ENCODE measurements at places on chromosomes 3 and 15. TPM values are rescaled to one million over a fixed set of nuclear protein-coding genes. Genes with fewer than 3 reads are reported as not detected.

DNA sequence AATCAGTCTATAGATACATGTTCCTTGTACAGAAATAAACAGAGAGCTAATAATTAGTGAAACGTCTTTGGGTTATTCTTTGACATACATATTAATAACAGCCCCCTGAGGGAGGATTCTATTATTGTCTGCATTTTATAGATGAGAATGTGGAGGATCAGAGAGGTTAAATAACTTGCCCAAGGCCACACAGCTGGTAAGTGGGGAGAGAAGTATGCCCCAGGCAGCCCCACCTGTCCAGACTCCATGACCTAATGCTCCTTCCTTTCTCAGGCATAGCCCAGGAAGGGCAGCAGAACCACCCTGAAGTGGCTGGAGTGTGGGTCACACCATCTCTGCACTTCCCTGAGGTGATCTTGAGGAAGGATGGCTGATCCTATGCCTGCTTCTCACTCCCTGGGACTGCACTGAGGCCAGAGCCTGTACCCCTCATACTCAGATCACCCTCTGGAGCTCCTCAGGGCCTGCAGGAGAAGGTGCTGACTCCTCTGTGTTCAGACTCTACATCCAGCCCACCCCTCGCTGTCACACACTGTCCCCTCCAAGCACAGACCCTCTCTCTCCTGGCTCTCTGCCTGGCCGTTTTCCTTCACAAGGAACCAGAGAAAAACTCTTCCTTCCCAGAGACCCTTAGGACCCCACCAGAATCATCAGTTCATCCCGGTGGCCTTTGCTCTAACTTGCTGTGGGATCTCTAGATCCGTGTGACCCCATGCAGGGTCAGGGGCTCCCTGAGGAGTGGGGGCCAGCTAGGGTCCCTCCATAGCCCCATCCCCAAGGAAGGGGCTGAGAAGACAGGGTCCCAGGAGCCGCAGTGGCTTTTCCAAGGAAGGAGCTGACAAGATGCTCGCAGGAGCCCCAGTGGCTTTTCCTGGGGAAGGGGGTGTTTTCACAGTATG lies 4.4 kb upstream of the HHATL start:
- no peak overlapping the region for H3K4me3 ChIP-seq
- no peak for DNase-seq

GRCh38 chr15:98405013-98405412 lies 243.3 kb upstream of the IGF1R start:
- no peaks in the 10 kb centered on the region for H3K27me3 ChIP-seq
- H3K36me3 ChIP-seq = no peaks in the 10 kb centered on the region
- no peak overlapping the region for H3K27ac ChIP-seq
- no peak for DNase-seq
- no peak overlapping the region for H3K4me3 ChIP-seq
- H3K4me1 ChIP-seq = no peaks in the 10 kb centered on the region

- H3K27ac ChIP-seq = no peak overlapping the region
- no peaks in the 10 kb centered on the region for H3K36me3 ChIP-seq
- H3K4me3 ChIP-seq = no peak overlapping the region
- DNase-seq = no peak
- H3K4me1 ChIP-seq = no peaks in the 10 kb centered on the region
These were observed 23.4 kb downstream of the GOLIM4 start for GRCh38 chr3:168072323-168072650.

DNA sequence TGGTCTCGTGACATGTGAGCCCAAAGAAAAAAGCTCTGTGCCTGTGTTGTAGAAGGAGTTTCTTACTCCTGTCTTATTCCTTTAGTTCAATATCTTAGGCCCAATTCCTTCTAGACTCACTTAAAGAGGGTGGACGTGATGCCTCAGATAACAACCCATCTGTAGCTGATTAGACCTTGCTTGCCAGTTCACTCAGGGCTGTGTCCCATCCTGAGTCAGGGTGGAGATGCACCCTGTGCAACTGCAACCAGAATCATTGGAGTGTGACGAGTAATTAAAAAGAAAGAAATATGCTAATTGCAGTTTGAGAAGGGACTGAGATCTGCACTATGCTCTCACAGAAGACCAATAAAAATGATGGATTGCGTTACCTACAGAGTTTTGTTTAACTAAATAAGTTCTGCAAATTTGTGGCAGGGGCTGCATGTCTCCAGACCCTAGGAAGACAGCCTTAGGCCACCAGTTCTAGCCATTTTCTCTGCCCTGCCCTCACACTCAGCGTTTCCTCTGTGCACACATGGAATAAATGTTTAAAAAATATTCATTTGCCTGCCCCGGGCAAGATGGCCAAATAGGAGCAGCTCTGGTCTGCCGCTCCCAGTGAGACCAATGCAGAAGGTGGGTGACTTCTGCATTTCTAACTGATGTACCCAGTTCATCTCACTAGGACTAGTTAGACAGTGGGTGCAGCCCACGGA lies 83.0 kb downstream of the MOBP start:
- no peak overlapping the region for H3K27ac ChIP-seq
- H3K4me3 ChIP-seq = no peak overlapping the region
- no peaks in the 10 kb centered on the region for H3K4me1 ChIP-seq
- DNase-seq = no peak
- H3K36me3 ChIP-seq = no peaks in the 10 kb centered on the region

GRCh38 chr3:35639254-35640186 lies at the start of gene ARPP21:
Gene ARPP21, plus strand, starts transcription at chr3:35639525. Its CDS starts 42,227 bp downstream, at chr3:35681752.
- peaks cover 4% of the 10 kb centered on the region for H3K27me3 ChIP-seq
- H3K36me3 ChIP-seq = no peaks in the 10 kb centered on the region
- DNase-seq = peak; percentile 24
- H3K4me3 ChIP-seq = peak within 1 kb of the TSS; percentile 8
- H3K27ac ChIP-seq = no peak within 1 kb of the TSS
- H3K4me1 ChIP-seq = peaks cover 3% of the 10 kb centered on the region

Gene KNL1
- 0.90 TPM for total RNA-seq

- no peaks in the 10 kb centered on the region for H3K36me3 ChIP-seq
- peak overlapping the region; percentile 66 for H3K4me3 ChIP-seq
- H3K27me3 ChIP-seq = no peaks in the 10 kb centered on the region
- H3K27ac ChIP-seq = peak overlapping the region; percentile 93
These were observed 1.3 kb upstream of the RBP1 start for GRCh38 chr3:139540651-139541531.

DNA sequence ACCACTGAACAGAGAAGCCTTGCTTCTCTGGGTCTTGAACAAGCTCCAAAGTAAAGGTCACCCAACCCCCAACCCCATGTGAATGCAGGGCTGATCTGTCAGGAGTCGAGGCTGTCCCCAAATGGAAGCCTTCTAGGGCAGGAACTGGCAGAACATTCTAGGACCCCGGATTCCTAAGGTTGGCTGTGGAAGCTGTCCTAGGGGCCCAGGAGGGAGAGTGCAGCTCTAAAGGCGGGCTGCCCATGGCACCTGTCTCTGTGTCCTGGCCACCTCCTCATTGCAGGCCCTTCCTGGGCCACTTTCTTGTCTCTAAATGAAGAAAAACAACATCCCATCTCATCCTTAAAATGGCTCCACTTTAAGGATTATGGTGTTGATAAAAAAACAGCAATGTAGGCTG lies 53.6 kb upstream of the SEC61A1 start:
- no peak overlapping the region for H3K4me3 ChIP-seq
- no peaks in the 10 kb centered on the region for H3K27me3 ChIP-seq
- no peaks in the 10 kb centered on the region for H3K36me3 ChIP-seq
- no peaks in the 10 kb centered on the region for H3K4me1 ChIP-seq

GRCh38 chr3:129942296-129942695 lies 32.2 kb upstream of the TRH start:
- DNase-seq = no peak
- no peak overlapping the region for H3K4me3 ChIP-seq
- H3K27ac ChIP-seq = no peak overlapping the region
- no peaks in the 10 kb centered on the region for H3K36me3 ChIP-seq
- H3K27me3 ChIP-seq = no peaks in the 10 kb centered on the region

Gene PLA2G4F
- total RNA-seq = 0.18 TPM

DNA sequence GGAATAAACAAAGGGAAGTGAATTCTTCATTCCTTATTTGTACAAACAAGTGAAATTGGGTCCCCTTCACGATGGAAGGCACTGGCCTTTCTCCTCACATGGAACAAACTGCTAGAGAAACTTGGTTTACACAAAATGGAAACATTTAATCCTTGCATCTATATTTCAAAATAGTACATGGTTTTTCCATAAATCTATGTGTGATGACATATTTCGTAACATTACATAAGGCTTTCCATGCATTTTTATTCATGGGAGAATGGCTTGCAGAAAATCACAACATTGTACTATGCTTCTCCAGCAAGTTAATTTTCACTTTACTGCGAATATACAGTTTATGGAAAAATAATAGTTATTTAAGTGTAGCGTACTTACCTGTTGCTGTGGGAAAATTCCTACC lies 81.0 kb upstream of the CDIN1 start:
- no peak for DNase-seq
- no peaks in the 10 kb centered on the region for H3K27me3 ChIP-seq
- no peak overlapping the region for H3K27ac ChIP-seq
- H3K36me3 ChIP-seq = no peaks in the 10 kb centered on the region
- H3K4me3 ChIP-seq = no peak overlapping the region

DNA sequence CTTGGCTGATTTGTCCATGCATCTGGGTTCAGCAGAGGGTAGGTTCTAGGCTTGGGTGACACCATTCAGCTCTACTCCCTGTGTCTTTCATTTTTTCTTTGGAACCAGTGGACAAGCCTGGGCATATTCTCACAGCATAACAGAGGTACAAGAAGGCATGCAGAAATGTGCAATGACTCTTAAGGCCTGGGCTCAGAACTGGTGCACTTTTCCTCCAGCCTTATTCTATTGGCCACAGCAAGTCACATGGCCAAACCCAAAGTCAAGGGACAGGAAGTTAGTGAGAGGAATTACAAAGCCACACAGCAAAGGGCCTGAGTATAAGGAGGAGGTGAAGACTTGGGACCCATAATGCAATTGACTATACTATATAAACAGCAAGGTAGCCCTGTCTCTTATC lies 200.9 kb upstream of the CTDSPL start:
- no peaks in the 10 kb centered on the region for H3K4me1 ChIP-seq
- no peaks in the 10 kb centered on the region for H3K27me3 ChIP-seq
- no peak for DNase-seq
- H3K36me3 ChIP-seq = no peaks in the 10 kb centered on the region
- no peak overlapping the region for H3K27ac ChIP-seq
- no peak overlapping the region for H3K4me3 ChIP-seq

GRCh38 chr3:23888617-23889228 lies 28.1 kb downstream of the NKIRAS1 start:
- H3K27ac ChIP-seq = no peak overlapping the region
- H3K4me3 ChIP-seq = no peak overlapping the region
- H3K4me1 ChIP-seq = no peaks in the 10 kb centered on the region
- no peaks in the 10 kb centered on the region for H3K27me3 ChIP-seq
- DNase-seq = no peak
- no peaks in the 10 kb centered on the region for H3K36me3 ChIP-seq

- no peaks in the 10 kb centered on the region for H3K36me3 ChIP-seq
- H3K27ac ChIP-seq = no peak overlapping the region
- DNase-seq = no peak
- no peak overlapping the region for H3K4me3 ChIP-seq
These were observed 51.3 kb downstream of the TIPARP start for GRCh38 chr3:156725682-156726081.

DNA sequence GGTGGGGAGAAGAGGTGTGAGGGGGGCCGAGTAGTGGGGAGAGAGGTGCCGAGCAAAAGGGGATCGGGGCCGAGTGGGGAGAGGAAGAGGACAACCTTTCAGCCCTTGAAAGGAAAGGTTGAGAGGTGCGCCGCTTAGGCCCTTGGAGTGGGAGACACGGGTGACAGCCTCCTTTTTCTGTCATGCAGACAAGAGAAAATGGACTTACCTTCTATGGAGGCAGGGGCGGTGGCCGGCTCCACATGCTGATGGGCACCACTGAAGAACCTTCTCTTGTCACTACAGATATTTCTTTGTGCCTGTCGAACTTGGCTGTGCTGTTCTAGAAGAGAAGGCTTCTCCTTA lies 421 bp downstream of the KLHL18 start:
- peak overlapping the region; percentile 99 for H3K27ac ChIP-seq
- no peaks in the 10 kb centered on the region for H3K4me1 ChIP-seq
- no peaks in the 10 kb centered on the region for H3K27me3 ChIP-seq
- no peaks in the 10 kb centered on the region for H3K36me3 ChIP-seq

GRCh38 chr15:95826412-95827195 lies 503.9 kb upstream of the NR2F2 start:
- H3K4me1 ChIP-seq = no peaks in the 10 kb centered on the region
- H3K4me3 ChIP-seq = no peak overlapping the region
- no peak for DNase-seq
- H3K36me3 ChIP-seq = no peaks in the 10 kb centered on the region
- no peak overlapping the region for H3K27ac ChIP-seq
- no peaks in the 10 kb centered on the region for H3K27me3 ChIP-seq

DNA sequence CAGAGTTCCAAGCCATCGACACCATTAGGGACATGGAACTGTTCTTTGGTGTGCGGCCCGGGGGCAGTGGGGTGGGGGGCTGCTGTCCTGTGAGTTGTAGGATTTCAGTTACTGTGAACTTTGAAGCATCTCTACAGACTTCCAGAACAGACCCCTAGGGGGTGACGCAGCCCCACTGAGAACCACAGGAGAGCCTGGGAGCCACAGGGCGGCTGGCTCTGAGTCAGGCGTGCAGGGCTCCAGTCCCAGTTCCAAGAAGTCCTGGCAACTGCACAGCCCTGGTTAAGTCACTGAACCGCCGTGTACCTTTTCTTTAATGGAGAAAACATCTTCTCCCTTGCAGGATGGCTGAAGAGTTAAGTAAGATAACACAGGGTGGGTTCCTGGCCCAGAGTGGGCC lies 23.5 kb upstream of the LRTM1 start:
- H3K4me1 ChIP-seq = no peaks in the 10 kb centered on the region
- H3K4me3 ChIP-seq = no peak overlapping the region
- peak; percentile 62 for DNase-seq
- H3K27me3 ChIP-seq = no peaks in the 10 kb centered on the region

- no peaks in the 10 kb centered on the region for H3K36me3 ChIP-seq
- H3K4me1 ChIP-seq = peaks cover 4% of the 10 kb centered on the region
- no peak for DNase-seq
- H3K27ac ChIP-seq = no peak overlapping the region
- no peaks in the 10 kb centered on the region for H3K27me3 ChIP-seq
- no peak overlapping the region for H3K4me3 ChIP-seq
These were observed 2.4 kb downstream of the MYLK start for GRCh38 chr3:123881771-123882170.

Gene SLC28A2
- total RNA-seq = 0.22 TPM

Gene CMTM8
- 16.4 TPM for total RNA-seq

Gene EEF1AKMT4
- total RNA-seq = 2.0 TPM

GRCh38 chr3:193704431-193704830 lies 111.4 kb downstream of the OPA1 start:
- H3K4me1 ChIP-seq = no peaks in the 10 kb centered on the region
- H3K27me3 ChIP-seq = no peaks in the 10 kb centered on the region
- H3K36me3 ChIP-seq = no peaks in the 10 kb centered on the region
- no peak overlapping the region for H3K27ac ChIP-seq
- H3K4me3 ChIP-seq = no peak overlapping the region

Gene QRICH1
- total RNA-seq = 21.7 TPM

Gene SLC27A2
- 3.1 TPM for total RNA-seq

All from pancreas (tissue), 10 donors.